GM23248 (cell line): ENCODE measurements at places on chromosomes 7 and 10. TPM values are rescaled to one million over a fixed set of nuclear protein-coding genes. Genes with fewer than 3 reads are reported as not detected.
A peak's percentile ranks its signal among the peaks of the same experiment; 100 is the strongest.

PRF1 gene
- not detected in 2 replicates for polyA plus RNA-seq

GRCh38 chr10:122190176-122190943 is 80.7 kb upstream of the BTBD16 start:
- DNase-seq: peak; percentile 17

PRKAR2B gene
- polyA plus RNA-seq: 0.81 and 0.89 TPM in 2 replicates

FAM221A gene
- 0.60 and 0.63 TPM in 2 replicates for polyA plus RNA-seq
